Right renal pelvis (tissue), 4 donors: ENCODE measurements at places on chromosomes 4 and X. TPM values are rescaled to one million over a fixed set of nuclear protein-coding genes. Genes with fewer than 3 reads are reported as not detected.

- DNase-seq = no peak
Observed at GRCh38 chr4:6470502-6471306, 1.7 kb downstream of the PPP2R2C start.

The IRS4 gene
- polyA plus RNA-seq = 1.2 TPM

The SPANXN4 gene
- not detected for polyA plus RNA-seq

The MAGED4 gene
- polyA plus RNA-seq = 19.9 TPM

DNA sequence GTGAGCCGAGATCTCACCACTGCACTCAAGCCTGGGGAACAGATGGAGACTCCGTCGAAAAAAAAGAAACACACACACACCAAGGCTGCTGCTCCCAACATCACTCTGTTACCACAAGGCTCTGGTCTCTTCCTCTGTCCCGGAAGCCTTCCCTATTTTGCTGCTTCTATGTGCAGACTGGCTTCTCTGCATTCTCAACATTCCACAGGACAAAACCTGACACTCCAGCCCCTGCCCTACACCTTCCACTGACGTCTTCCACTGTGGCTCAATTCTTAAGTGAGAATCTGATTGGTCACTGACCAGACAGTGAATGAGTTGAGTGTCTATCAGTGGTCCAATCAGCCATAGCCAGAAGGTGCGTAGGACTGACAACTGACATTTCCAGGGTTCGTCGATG lies 5.9 kb downstream of the ODAPH start:
- DNase-seq = no peak

DNA sequence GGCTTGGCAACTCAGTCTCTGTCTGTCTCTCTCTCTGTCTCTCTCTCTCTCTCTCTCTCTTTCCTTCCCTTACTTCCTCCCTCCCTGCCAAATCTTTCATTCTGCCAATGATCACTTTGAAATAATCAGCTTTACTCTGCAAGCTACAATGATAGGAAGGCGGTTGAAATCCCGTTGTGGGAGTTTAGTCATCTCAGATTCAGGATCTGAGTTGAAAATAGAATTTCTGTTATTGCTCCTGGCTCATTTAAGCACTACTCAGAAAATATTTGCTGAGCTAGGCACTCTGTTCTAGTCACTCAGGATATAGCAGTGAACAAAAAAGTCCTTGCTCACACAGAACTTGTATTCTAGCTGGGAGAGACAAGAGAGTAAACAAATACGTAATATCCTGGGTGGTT lies 56.3 kb upstream of the DCTD start:
- DNase-seq = no peak

The RGN gene
- 35.9 TPM for polyA plus RNA-seq

GRCh38 chr4:174672276-174672675 lies 150.0 kb upstream of the HPGD start:
- no peak for DNase-seq

The CITED1 gene
- 13.7 TPM for polyA plus RNA-seq

DNA sequence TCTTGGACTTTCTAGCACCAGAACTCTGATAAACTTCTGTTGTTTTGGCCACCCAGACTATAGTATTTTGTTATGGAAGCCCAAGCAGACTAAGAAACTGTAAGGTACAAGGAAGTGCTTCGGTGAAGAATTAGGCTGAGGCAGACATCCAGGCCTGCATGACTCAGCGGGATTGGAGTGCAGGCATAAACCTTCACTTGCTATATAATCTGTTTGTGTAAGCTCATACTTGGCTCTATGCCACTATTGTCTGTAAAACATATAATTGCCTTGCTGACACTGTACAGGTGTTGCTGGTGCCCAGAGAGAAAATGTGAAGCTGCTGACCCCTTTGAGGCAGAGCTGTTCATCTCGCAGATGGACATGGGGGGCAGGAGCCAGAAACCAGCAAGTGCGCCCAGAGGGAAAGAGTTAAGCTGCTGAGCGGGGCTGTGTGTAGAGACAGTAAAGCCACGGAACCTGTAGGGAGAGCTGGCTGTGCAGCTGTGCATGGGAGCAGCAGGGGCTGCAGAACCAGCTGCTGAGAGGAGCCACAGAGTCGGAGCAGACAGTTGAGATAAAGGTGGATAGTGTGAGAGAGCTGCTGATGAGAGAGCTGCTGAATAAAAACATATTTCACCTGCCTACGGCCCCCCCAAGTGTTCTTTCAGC lies 96.2 kb downstream of the RBM46 start:
- DNase-seq = no peak

- DNase-seq = no peak
Observed at GRCh38 chr4:15438939-15439524, 11.2 kb downstream of the C1QTNF7 start.

GRCh38 chr4:167885872-167886271 lies 206.5 kb upstream of the ANXA10 start:
- no peak for DNase-seq

The SPIN3 gene
- polyA plus RNA-seq = 19.5 TPM

DNA sequence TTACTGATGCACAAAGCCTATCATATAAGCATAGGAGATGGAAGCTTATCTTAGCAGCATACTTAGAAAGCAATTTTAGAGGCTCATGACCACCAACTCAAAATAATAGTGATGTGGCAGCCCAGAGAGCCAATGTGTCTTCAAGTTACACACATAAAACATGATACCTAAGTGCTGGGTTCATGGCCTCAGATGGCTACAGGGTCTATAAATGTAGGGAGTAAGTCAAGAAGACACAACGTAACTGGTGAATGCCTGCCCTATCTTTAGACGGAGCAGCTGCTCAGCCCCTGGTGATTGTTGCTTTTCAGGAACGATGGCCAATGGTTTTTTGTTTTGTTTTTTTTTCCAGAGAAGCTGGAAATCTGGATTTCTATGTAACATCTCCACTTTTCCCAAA lies 42.8 kb downstream of the RNF150 start:
- DNase-seq = no peak

GRCh38 chrX:96989830-96990571 lies 106.3 kb downstream of the RPA4 start:
- DNase-seq = no peak

DNA sequence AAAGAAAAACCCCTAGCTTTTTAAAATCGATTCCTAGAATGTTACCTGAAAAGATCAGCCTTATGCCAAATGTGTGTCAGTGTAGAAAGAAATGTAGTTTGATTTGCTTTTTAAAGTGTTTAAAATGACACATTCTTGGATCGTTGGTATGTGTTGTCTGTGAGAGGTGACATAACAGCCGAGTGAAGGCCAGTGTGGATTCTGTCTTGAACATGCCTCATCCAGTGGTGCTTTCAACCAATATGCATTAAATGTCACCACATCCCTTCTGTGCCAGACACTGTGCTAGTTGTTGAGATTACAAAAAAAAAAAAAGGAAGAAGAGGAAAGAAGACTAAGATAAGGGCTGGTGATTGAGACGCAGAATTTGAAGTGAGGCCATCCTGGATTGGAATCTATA lies 994.2 kb upstream of the TENM3 start:
- DNase-seq = no peak
